ENCODE measurements at places on chromosomes 3 and 15.

DNA sequence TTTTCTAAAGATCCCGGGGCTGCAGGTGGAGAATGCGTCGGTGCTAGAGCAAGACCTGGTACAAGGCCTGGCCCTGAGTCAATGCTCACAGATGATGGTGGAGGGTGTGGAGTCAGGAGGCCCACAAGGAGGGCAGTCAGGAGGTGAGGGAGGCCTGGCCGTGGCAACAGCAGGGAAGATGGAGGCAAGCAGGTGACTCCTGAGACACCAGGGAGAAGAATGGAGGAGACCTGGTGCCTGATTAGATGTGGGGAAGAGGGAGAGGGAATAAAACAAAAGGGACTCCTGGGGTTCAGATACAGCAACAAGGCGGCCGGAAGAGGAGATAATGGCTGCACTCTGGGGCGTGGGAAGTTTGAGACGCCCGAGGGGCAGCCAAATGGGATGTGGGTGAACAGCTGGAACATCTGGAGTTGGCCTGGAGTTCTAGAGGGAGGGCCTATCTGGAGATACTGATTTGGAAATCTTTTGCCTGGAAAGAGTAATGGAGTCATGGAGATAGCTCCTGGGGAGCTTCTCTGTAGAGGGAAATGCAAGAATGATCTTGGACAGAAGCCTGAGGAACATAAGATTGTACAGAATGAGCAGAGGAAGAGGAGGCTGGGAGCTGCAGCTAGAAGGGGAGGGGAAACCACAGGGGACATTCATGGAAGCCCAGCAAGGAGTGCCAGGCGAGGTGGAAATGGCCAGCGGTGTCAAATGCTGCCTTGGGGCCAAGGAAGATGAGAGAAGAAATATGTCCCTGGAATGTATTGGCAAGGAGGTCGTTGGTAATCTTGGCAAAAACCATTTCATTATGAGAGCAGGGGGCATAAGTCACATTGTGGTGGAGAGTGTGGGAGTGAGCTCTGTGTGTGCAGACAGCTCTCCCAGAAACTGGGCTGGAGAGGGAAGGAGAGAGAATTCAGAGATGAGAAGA lies 67.5 kb upstream of the CORO2B start:
- DNase-seq, result no peak

DNA sequence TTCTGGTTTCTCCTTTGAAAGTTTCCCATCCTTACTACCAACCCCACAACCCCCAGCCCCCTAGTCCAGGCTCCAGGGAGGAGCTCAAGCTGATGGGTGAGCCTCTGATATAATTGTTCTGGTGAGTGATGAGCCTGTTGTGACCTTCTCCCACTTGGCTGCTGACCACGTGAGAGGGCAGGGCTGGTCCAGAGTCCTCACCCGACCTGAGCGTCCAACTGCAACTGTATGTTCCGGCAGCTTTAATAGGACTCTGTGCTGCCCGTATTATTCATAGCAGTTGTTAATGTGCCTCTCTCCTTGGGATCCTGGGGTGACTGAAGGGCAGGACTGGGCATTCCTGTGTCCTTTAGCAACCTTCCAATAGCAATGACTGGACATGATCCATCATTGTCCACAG lies 56.2 kb downstream of the B3GNT5 start:
- DNase-seq, result no peak

DNA sequence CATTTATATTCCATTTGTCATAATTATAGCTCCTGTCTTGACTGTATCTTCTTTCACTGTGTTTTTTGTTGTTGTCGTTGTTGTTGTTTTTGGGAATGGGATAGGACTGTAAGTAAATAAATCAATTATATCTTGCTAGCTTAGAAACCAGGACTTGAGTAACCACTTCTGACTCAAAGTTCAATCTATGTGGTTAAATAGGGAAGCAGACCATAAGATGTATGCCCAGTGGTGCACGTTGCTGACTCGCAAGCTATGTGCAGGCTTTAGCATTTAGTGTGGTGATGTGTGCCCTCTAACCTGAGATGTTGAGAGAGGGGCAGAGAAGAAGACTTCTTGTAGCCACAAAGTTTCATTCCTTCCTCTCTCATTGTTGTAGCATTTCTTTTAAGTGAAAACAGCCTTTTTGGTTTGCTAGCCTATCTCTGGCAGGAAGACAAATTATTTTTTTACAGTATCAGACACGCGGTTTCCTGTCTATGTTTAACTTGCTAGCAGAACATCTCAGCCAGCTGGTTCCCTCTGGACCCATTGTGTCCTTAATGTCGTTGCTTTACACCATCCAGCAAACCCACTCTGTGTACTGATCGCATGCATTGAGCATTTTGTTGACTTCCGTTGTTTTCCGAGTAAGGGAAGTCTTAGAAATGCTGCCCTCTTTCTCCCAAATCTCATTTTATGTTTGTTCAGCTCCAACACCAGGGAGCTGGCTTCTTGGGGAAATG lies 52.1 kb downstream of the TGFBR2 start:
- DNase-seq, result no peak

DNA sequence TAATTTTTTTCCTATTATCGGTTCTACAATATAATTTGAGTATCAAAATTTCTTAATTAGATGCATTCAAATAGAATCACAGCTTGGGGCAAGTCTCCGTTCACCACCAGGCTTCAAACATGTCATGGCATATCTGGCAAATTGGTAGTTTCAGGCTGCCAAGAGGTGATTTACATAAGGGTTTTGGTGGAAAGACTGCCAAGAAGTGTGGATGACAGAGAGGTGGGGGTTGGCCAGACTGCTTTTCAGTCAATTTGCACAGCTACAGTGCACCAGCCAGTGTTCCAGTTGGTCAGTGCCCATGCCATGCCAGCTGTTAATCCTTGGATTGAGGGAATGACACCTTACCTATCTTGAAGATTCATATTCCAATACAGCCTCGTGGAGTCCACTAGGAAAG lies 8.4 kb upstream of the GSK3B start:
- DNase-seq, result no peak

DNA sequence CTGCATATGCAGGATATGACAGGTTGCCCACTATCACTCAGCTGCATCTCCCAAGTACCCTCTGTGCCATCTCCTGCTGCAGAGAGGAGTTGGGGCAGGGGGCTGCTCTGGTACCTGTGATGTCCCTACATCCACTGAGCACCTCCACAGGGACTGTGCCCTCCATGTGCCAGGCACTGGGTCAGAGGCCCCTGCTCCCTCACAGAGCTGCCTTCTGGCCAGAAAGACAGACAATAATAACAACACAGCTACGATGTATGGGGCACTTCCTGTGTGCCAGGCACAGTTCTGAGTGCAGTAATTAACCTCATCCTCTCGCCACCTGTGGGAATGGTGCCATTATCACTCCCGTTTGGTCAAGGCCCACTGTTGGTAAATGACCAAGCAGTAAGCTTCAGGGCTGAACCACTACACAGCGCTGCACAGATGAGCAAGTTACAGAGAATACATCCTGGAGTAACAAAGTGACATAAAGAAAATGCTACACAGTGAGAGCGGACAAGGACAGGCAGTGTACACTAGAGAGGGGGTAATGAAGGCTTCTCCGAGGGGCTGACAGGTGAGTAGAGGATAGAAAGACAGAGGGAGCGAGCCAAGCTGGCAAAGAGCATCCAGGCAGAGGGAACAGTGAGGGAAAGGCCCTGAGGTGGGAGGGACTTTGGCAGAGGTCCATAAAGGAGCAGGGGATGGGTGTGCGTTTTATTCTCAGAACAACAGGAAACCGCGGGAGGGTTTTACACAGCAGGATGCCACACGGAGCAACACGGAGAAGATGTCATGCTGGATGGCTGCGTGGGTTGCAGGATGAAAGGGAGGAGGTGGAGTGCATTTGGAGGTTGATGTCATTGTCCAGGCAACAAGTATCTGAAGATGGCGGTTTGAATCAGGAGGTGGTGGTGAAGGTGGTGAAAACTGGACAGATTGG lies 13.6 kb downstream of the WNT7A start:
- DNase-seq, result no peak

GRCh38 chr15:63350178-63350621 lies 31.4 kb downstream of the CA12 start:
- DNase-seq, result no peak

Measured in activated CD4-positive, alpha-beta T cell treated with anti-CD3 and anti-CD28 coated beads for 24 hours (primary cell).